ENCODE measurements at places on chromosomes 4 and X.

GRCh38 chrX:40912166-40912565 lies 173.1 kb upstream of the USP9X start:
- no peak for DNase-seq

DNA sequence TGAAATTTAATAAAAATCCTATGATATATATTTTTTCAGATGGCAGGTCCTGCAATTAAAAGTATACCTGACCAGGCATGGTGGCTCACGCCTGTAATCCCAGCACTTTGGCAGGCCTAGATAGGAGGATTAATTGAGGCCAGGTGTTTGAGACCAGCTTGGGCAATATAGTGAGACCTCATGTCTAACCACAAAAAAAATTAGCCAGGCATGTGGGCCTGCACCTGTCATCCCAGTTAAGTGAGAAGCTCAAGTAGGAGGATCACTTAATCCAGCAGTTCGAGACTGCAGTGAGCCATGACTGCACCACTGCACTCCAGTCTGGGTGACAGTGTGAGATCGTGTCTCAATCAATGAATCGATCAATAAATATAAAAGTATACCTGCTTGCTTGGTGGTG lies 2.5 kb downstream of the OCIAD2 start:
- DNase-seq, result no peak

- DNase-seq, result no peak
These were observed 429.2 kb downstream of the GPAT3 start for GRCh38 chr4:83964996-83965541.

GRCh38 chrX:80471582-80471981 lies 51.3 kb downstream of the TENT5D start:
- no peak for DNase-seq

GRCh38 chr4:159410076-159410777 lies 307.3 kb downstream of the RAPGEF2 start:
- no peak for DNase-seq

DNA sequence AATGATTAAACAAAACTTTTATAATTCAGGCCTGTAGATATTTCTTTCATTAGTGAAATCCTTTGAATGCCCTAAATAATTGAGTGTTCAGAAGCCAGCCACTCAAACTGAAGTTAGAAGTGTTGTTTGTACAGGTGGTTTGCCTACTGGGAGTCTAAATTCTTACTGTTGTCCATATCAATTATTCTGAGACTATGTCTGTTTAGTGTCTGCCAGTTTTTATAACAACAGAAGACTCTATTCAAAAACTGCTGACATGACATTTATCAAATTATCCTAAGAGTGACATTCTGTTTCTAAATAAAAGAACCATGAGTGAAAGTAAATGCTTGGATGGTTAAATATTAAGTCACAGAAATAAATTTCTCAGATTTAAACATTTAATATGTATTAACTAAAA lies 375.1 kb downstream of the FAT4 start:
- DNase-seq, result no peak

- no peak for DNase-seq
These were observed 98.7 kb upstream of the CCSER1 start for GRCh38 chr4:90028460-90028859.

- DNase-seq, result no peak
These were observed 1498.2 kb upstream of the TENM3 start for GRCh38 chr4:180745019-180745418.

DNA sequence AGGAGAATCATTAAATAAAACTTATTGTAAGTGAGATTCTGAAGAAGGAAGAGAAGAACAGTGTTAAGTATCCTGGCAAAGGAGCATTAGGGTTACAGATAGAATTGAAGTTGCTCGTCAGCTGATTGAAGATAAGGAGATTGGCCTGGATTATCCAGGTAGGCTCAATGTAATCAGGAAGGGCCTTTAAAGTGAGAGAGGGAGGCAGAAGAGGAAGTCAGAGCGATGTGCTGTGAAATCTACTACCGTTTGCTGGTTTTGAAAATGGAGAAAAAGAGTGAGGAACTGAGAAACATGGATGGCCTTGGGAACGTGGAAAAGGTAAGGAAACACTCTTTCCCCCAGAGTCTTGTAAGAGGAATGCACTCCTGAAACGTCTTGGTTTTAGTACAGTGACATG lies 245.7 kb downstream of the ANTXR2 start:
- DNase-seq, result no peak
